ENCODE measurements at places on chromosomes 1 and 21.

DNA sequence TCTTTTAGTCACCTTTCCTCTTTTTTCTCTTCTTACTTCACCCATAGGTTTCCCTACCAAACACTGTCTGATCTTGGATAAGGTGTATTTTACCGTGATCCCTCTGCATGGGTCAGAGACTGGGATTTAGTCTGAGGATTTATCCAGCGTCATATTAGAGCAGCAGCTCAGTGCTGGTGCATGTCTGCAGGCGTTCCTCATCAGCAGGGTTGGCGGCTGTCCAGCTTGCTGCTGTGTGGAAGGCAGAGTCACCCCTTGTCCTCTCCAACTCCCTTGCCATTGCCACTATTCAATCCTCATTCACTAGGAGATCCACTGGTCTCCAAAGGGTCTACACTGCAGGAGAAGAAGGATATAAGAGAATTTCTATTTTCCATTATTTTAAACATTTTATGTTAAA is 7.3 kb upstream of the FAM78B start:
- no peak for DNase-seq

DNA sequence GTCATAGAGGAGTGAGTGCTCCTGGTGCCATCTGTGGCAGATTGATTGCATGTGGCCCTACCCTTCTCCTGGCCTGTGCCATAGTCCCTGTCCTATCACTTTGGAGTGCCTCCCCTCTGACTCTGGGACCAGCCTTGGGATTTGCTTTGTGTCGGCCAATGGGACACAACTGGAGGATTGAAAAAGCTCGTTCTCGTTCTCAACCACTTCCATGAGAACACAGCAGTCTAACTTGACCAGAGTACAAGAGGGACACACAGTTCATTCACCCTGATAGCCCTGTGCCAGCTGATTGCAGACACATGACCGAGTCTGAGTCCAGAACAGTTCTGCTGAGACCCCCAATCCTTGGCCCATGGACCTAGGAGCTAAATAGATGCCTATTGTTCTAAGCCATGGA is 47.8 kb downstream of the C1orf198 start:
- no peak for DNase-seq

GRCh38 chr1:212293579-212293978 is 8.4 kb downstream of the PPP2R5A start:
- no peak for DNase-seq

DNA sequence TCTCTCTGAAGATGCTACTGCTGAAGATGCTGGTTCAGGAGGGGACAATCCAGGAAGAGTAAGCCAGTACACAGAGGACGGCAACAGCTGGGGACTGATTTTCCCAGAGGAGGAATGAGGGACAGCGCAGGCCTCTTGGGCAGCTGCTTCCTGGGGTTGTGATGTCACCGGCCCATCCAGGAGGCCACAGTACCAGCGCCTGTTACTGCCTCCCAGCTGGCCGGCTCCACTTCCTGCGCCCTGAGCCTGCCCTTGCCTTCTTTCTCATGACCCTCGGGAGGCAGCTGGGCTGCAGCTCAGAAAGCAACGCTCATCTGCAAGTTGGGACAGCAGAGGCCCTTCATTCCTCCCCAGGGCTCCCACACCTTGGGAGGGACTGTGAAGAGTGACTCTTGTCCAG is 21.9 kb upstream of the ID3 start:
- DNase-seq: peak; percentile 72

DNA sequence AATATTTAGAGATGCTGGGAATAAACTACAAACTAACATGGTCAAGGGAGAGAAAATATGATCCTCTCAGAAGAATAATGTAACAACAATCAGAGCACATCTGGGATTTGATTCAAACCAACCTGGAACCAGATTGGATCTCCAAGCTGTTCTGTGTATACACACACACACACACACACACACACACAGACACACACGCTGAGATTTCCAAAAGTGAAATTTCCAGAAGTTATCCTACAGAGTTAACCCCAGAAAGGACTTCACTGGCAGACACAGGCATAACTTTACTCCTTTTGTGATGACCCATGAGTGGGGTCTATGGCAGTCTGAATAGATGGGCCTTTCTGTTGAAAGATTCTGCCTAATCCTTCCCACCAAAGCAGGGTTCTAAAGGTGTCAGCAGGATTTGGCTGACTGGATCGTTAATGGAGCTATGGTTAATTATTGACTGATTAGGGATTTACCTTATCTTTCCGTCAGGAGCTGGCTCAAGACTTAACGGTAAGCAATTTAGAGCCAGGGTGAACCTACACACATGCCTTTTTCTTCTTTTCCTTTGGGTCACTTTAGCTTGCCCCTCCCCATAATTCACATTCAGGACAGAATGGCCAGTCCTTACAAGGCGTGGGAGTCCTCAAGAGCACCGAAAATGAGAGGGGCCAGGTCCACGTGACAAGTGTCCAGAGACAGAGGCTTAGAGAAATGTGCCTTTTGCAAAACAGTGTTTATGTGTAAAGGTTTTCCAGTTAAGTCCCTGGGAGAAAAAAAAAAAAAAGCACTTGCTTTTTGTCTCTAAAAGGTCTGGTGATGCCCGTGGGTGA is 10.9 kb upstream of the PROX1 start:
- DNase-seq: no peak

DNA sequence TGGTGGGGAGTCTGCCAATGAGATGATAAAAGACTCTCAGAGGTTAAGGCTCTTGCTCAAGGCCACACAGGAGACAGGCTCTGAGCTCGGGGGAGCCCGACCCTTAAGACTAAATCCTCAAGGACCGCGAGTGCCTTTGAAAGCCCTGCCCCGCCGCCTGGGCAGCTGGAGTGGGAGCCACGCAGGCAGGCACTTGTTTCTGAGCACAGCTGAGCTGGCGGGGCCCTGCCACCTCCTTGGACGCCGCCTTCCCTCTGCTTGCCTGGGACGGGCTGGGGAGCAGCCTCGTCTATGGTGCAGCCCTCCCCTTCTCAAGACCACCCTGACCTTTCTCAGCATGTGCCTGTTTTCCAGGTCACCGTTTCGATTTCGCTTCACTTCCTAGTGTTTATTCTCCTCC is 169.3 kb downstream of the CAMTA1 start:
- DNase-seq: no peak

Data from SK-N-DZ (cell line).